ENCODE measurements at places on chromosomes 4 and X.

GRCh38 chrX:97756879-97757278 lies 873.2 kb downstream of the RPA4 start:
- no peak for DNase-seq

GRCh38 chrX:129875669-129876068 lies 30.3 kb upstream of the UTP14A start:
- no peak for DNase-seq

DNA sequence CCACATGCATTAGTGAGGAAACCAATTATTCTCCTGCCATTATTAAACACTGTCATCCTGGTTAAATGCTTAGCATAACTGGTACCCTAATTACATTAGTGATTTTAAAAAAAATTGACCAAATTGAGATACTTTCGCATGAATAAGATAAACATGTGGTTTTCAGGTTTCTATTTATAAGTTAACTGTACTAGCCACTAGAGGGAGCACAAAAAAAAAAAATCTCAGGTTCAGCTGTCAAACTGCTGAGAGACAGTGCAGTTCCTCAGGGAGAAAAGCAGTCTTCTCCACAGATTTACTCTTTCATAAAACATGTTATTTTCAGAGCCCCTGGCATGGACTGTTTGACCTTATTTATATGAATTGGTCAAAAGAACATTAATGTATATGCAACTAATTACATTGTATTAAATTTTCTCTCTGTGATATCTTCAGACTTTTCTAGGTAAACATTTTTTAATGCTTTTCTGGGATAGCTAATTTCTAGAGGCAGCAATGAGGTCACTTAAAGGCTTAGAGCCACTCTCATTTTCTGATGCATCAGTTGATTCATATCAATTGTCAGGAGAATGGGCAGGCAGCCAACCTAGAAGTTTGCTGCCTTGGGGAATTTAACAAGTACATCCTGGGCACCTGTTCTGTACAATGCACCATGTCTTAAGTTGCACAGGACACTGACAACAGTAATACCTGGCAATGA lies 167.5 kb downstream of the CDS1 start:
- DNase-seq, result peak; percentile 52

GRCh38 chr4:44961001-44961755 lies 234.8 kb upstream of the GNPDA2 start:
- no peak for DNase-seq

DNA sequence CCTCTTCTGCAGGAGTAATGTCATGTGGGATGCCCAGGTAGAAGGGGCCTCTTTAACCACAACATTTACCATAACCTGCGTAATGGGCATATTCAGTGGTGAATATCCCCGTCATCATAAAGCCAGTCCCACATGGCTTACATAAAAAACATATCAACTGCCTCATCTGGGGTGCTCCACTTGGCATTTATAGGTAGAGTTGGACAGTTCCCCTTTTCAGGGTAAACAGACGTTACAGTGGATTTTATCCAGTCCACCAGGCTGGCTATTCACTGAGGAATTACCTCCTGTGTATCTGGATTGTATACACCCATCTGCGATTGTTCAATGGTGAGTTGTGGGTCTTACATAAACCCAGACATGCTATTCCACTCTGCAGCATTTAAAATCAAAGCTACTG lies 70.7 kb upstream of the ANKRD17 start:
- no peak for DNase-seq

DNA sequence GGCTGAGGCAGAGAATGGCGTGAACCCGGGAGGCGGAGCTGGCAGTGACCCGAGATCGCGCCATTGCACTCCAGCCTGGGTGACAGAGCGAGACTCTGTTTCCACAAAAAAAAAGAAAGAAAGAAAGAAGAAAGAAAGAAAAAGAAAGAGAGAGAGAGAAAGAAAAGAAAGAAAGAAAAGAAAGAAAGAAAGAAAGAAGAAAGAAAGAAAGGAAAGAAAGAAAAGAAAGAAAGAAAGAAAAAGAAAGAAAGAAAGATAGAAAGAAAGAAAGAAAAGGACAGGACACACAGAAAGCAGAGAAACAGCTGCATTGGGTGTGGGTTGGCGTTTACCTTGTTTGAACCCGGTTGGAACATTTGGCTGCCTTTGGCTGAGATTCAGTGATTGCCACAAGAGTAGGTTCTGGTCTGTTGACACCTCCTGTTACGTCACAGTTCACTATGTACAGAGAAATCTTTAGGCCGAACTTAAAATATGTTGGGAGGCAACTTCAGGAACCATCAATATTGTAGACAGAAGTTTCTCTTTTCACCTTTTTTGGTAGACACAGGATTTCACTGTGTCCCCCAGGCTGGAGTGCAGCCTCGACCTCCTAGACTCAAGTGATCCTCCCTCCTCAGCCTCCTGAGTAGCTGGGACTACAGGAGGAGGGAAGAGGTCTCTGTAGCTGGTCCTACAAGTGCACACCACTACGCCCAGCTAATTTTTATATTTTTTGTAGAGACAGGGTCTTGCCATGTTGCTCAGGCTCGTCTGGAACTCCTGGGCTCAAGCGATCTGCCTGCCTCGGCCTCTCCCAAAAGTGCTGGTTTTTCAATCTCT lies 16.3 kb upstream of the PLCXD1 start:
- DNase-seq, result peak; percentile 22

DNA sequence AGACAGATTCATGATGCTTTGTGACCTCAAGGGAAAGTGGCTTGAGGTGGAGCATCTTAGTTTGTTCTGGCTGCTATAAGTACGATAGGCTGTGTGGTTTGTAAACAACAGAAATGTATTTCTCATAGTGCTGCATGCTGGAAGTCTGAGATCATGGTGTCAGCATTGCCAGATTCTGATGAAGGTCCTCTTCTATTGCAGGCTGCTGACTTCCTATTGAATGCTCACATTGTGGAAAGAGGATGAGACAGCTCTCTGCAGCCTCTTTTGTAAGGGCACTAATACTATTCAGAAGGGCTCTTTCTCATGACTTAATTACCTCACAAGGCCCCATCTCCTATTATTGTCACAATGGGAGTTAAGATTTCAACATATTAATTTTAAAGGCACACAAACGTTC lies 1674.0 kb upstream of the PCDH7 start:
- DNase-seq, result no peak

DNA sequence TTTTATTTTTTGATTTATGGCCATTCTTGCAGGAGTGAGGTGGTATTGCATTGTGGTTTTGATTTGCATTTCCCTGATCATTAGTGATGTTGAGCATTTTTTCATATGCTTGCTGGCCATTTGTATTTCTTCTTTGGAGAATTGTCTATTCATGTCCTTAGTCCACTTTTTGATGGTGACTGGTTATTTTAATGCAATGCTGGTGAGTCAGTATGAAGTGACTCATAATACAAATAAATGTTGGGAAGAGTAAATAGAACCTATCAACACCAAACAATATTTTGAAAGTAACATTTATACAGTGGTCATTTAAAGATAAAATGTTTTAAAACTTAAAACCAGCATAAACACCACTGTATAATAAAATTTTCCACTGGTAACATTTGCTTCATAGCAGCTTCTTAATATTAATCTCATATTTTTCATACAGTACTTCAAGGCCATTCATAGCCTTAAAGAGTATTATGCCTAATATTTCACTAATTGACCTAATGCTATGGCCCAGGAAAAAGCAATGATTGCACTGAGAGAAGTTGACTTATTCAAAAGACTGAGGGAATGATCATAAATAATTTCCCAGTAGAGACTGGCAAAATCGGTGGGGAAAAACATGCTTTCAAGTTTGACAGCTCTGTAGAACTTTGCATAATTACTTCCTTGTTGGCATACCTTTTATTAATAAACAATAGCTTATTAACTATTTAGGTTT lies 33.9 kb downstream of the CASK start:
- no peak for DNase-seq

DNA sequence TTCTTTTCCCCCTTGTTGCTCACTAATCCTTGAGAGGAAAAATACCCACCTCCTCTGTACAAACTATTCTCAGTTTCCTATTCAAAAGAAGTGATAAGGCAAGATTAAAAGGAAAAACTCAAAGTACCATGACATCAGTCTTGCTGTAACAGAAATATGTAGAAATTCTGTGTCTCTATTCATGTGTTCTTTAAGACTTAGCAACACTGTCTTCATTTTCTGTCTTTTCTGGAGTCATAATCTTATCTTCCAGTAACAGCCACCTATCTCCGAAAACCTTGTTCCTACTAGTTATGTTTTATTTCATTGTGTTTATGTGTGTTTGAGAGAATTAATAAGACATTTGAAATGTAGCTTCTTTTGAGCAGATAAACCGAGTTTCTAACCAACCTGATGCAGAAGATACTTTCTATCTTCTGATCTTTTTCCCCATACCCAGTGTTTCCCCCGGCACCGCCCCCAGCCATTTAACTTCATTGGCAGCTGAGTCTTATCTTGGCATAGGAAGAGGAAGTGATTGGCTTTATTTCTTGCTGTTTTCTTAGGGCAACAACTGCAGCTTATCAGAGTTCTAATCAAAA lies 8.0 kb downstream of the FAM241A start:
- DNase-seq, result no peak

- no peak for DNase-seq
Observed at GRCh38 chr4:72496119-72496518, 72.9 kb downstream of the ADAMTS3 start.

- no peak for DNase-seq
Observed at GRCh38 chr4:111404673-111405072, 740.6 kb upstream of the FAM241A start.

DNA sequence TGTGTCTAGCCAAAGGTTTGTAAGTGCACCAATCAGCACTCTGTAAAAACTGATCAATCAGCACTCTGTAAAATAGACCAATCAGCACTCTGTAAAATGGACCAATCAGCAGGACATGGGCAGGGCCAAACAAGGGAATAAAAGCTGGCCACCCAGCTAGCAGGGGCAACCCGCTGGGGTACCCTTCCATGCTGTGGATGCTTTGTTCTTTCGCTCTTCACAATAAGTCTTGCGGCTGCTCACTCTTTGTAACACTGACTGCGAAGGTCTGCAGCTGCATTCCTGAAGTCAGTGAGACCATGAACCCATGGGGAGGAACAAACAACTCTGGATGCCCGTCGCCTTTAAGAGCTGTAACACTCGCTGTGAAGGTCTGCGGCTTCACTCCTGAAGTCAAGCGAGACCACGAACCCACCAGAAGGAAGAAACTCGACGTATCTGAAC lies 14.3 kb downstream of the HNRNPDL start:
- no peak for DNase-seq

GRCh38 chrX:68997511-68997910 lies 167.7 kb downstream of the PJA1 start:
- no peak for DNase-seq

Measured in inflammatory macrophage (primary cell).